ENCODE measurements at places on chromosomes 2 and 18.

- H3K27me3 ChIP-seq = no peaks in the 10 kb centered on the region
- peaks cover 2% of the 10 kb centered on the region for H3K4me1 ChIP-seq
- H3K27ac ChIP-seq = no peak overlapping the region
- no peak overlapping the region for H3K4me3 ChIP-seq
- H3K36me3 ChIP-seq = no peaks in the 10 kb centered on the region
- no peak for DNase-seq
These were observed 20.1 kb downstream of the DSEL start for GRCh38 chr18:67496469-67496868.

DNA sequence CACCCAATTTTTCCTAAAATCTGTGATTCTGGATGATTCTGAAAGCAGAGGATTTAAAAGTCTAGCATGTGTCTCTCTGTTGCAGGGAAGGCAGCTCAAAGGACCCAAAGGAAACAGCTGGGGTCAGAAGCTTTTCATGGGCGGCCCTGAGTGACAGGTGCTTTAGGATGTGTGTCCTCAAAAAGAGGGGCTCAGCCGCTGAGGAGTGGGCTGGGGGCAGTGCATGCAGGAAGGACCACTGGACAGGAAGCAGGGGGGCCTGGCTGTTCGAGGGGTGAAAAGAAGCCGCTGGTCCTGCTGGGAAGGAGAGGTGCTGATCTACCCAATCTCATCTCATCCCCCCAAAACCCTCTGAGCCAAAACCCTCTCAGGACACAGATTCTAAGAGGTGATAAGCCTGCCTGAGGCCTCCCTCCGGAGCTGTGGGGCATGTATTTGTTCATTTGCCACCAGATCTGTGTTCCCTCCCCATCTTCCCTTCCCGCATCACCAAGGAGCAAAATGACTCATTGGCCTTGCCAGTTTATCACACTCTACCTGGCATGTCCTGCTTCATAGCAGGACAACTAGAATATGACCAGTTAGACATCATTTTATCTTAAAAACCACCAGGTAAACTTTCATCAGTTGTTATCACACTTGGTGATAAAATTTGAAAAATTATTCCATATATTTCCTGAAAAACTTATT is 98.8 kb upstream of the MGAT4A start:
- no peak overlapping the region for H3K4me3 ChIP-seq
- DNase-seq = no peak

DNA sequence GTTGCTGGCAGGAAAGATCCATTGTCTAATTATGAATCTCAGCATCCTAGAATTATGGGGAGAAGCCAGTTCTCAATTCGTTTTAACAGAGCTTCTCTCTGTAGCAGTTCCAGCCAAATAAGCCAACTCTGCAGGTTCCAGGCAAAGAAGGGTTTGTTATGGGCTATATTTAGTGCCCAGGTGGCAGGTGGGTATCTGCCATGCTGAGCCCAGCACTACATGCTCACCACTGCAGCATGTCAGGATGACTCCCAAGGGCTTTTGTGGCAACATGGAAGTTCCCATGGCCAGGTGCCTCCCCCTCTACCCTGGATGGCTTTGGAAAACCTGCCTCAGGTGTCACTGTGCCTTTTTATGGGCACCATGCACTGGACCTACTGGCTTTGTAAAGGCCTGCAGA is 137.7 kb upstream of the MSH6 start:
- H3K4me1 ChIP-seq = no peaks in the 10 kb centered on the region
- H3K4me3 ChIP-seq = no peak overlapping the region
- no peak for DNase-seq
- H3K36me3 ChIP-seq = no peaks in the 10 kb centered on the region

DNA sequence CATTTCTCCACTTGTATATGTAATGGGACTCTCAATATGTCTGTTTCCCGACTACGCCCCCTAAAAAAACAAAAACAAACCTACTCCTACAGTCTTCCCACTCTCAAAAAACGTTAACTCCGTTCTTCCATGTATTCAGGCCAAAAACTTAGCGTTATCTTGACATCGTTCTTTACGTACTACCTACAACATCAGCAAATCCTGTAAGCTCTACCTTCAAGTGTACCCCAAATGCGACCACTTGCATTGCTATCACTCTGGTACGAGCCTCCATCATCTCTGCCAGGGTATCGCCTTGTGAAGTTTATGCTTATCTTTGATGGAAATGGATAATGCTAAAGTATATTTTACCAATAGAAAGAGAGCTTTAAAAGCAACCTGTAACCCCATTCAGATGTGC is 479 bp downstream of the GPATCH11 start:
- H3K4me3 ChIP-seq = peak overlapping the region; percentile 76
- H3K27ac ChIP-seq = no peak overlapping the region
- H3K36me3 ChIP-seq = no peaks in the 10 kb centered on the region
- DNase-seq = no peak

DNA sequence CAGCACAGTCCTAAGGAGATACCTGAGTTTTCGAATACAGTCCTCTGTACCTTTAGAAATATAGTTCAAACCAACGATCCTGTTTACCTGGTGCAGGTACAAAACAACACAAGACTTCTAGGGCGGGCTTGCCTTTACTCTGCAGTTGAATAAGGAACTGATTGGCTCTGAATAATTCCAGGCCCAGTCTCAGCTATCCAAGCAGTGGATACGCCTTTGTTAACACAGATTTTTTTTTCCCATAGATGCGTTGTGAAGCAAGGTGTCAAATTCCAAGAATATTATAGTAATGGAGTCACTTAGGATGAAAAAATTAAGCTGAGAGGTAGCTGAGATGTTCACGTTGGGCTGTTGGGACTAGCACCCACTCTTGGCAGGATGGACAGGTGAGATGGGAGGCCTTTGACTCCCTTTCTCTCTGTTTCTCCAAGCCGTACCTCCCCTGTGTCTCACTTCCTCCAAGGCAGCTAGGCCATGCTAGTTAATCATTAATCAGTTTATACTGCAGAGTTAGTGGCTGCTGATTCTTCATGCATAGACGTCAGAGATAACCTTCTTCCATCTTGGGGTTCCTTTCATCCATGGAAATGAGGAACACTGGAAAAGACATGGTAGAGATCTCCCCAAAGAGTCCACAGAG is 380.8 kb upstream of the ACVR2A start:
- DNase-seq = no peak
- H3K27me3 ChIP-seq = no peaks in the 10 kb centered on the region

DNA sequence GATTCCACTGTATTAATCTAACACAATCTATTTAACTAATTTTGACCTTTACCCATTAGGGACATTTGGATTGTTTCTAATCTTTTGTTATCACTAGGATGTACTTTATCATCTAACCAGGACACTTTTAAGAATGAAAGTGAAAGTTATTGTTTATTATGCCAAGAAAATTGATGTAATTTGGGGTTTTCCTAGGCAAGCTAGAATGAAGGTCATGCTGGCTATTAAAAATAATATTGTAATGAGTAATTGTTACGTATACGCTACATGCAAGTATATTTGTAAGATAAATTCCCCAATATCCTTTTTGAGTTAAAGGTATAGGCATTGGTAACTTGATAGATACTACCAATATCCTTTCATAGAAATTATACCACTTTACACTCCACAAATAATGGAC is 74.6 kb downstream of the COL5A2 start:
- H3K27me3 ChIP-seq = no peaks in the 10 kb centered on the region
- no peaks in the 10 kb centered on the region for H3K36me3 ChIP-seq
- H3K27ac ChIP-seq = no peak overlapping the region

GRCh38 chr2:7860693-7861092 is 821.2 kb upstream of the ID2 start:
- no peaks in the 10 kb centered on the region for H3K4me1 ChIP-seq
- no peaks in the 10 kb centered on the region for H3K27me3 ChIP-seq
- H3K4me3 ChIP-seq = no peak overlapping the region
- peak; percentile 27 for DNase-seq

- H3K27ac ChIP-seq = no peak overlapping the region
- H3K36me3 ChIP-seq = no peaks in the 10 kb centered on the region
- no peak for DNase-seq
- no peak overlapping the region for H3K4me3 ChIP-seq
These were observed 573.5 kb downstream of the DSC3 start for GRCh38 chr18:30469091-30469490.

DNA sequence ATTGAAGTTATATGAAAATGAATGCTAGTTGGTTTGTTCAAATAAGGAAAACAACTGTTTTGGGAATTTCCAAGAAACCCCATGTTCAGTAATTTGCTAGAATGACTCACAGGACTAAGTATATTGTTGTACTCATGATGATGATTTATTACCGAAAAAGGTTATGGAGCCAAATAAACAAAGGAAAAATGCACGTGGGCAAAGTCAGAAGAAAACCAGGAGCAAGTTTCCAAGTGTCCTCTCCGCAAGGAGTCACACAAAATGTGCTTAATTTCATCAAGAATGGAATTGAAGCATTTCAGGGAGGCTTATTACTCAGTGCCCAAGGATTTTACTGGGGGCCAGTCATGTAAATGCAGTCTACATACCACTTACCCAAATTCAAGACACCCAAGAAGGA is 1652.4 kb upstream of the TMEFF2 start:
- no peak overlapping the region for H3K4me3 ChIP-seq
- no peaks in the 10 kb centered on the region for H3K27me3 ChIP-seq
- no peak for DNase-seq

DNA sequence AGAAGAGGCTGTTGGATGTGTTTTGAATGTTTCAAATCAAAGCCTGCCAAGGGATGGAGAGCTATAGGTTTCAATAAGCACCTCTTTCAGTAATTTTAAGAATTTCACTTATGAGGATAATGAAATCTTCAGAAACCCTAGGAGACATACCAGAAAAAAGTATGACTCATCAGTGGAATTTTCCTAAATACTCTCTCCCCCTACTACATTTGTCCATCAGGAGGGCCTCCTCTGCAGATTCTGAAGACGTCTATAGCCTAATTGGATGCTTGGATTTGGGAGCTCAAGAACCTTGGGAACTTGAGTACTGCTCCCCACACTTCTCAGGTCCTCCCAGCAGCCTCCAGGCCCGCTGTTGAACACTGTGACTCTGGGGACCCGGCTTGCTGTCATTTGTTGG is 374.3 kb downstream of the SLC4A3 start:
- H3K4me1 ChIP-seq = peaks cover 5% of the 10 kb centered on the region
- H3K36me3 ChIP-seq = no peaks in the 10 kb centered on the region
- DNase-seq = no peak
- no peak overlapping the region for H3K27ac ChIP-seq

DNA sequence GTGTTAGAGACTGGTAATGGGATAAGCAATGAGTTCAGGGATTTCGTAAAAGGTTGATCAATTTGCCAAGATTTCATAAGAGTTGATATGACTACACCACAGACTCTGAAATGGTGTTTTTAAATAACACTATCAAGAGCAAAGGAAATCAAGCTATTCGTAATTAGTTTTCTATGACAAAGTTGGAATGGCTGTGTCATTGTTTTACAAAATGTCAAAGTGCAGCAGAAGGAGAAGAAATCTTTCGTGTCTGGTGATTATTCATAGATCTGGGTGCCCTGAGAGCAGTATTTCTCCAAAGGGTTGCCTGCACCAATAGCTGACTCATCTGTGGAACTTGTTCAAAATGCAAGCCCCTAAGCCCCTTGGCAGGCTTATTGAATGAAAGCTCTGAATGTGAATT is 70.1 kb downstream of the NABP1 start:
- no peaks in the 10 kb centered on the region for H3K36me3 ChIP-seq
- no peak overlapping the region for H3K27ac ChIP-seq
- DNase-seq = no peak
- no peaks in the 10 kb centered on the region for H3K4me1 ChIP-seq
- H3K4me3 ChIP-seq = no peak overlapping the region
- H3K27me3 ChIP-seq = no peaks in the 10 kb centered on the region

DNA sequence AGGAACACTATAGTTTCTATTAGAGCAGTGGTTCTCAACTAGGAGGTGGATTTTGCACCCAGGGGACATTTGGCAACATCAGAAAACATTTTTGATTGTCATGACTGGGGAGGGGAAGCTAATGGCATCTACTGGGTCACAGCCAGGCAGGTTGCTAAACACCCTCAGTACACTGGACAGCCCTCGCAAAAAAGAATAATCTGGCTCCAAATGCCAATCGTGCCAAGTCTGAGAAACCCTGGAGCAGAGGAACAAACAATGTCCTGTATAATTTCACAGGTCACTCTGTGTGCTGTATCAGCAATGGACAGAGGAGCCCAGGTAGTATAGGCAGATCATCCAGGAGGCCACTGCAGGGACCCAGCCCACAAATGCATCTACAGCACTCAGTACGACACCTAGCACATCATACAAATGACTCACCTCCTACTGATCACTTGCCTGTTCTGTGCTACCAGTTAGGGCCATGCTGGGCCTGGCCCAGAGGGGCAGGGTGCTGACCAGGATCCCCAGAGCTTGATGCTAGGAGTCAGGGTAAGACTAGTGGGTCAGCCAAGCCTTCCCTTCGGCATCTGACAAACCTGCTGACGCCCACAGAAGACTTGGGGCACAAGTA is 37.6 kb downstream of the SFXN5 start:
- no peaks in the 10 kb centered on the region for H3K36me3 ChIP-seq
- DNase-seq = no peak
- no peak overlapping the region for H3K4me3 ChIP-seq
- no peak overlapping the region for H3K27ac ChIP-seq

DNA sequence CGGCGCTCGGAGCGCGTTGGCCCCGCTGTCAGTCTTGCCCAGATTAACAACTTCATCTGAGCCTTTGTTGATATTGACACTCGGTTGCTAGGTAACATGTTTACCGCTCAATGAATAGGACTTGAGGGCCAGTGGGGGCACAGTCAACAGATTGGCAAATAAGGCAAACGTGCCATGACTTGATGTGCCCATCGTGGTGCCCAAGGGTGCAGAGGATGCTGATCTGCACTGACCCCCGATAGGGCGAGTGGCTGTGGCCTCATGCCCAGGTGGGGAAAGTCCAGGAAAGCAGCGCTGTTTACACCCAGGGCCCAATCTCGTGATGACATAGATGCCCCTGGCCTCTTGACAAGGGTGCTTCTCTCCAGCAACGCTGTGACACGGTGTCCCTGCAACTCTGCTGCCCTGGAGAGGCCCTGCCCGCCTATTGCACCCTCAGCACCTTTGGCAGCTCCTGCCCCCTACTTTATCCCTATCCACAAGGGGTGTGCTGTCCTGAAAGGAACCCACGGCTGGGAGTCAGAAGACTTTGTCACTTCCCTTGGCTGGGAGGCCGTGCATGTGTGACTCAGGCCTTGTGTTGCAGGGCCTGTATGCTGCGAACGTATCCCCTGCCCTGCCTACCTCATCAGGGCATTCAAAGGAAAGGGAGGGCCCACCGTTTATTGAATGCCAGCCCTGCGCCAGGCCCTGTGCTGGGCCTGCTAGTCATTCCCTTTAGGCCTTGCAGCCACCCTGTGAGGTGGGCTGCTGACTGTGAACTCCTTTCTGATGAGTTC is 158.0 kb downstream of the INHBB start:
- peaks cover 7% of the 10 kb centered on the region for H3K27me3 ChIP-seq
- H3K36me3 ChIP-seq = no peaks in the 10 kb centered on the region
- H3K4me3 ChIP-seq = no peak overlapping the region

- no peak for DNase-seq
- H3K4me1 ChIP-seq = no peaks in the 10 kb centered on the region
- H3K27ac ChIP-seq = no peak overlapping the region
- no peaks in the 10 kb centered on the region for H3K27me3 ChIP-seq
These were observed 825.1 kb downstream of the SLC4A3 start for GRCh38 chr2:220452561-220452960.

- no peaks in the 10 kb centered on the region for H3K36me3 ChIP-seq
- H3K27me3 ChIP-seq = no peaks in the 10 kb centered on the region
- no peak overlapping the region for H3K27ac ChIP-seq
These were observed 330.8 kb downstream of the TXNL1 start for GRCh38 chr18:56307354-56308170.

GRCh38 chr2:36058076-36058475 is 297.5 kb upstream of the CRIM1 start:
- no peaks in the 10 kb centered on the region for H3K27me3 ChIP-seq
- DNase-seq = no peak
- no peaks in the 10 kb centered on the region for H3K36me3 ChIP-seq
